Small intestine (tissue), 16 donors: ENCODE measurements at places on chromosomes 7 and 10.

DNA sequence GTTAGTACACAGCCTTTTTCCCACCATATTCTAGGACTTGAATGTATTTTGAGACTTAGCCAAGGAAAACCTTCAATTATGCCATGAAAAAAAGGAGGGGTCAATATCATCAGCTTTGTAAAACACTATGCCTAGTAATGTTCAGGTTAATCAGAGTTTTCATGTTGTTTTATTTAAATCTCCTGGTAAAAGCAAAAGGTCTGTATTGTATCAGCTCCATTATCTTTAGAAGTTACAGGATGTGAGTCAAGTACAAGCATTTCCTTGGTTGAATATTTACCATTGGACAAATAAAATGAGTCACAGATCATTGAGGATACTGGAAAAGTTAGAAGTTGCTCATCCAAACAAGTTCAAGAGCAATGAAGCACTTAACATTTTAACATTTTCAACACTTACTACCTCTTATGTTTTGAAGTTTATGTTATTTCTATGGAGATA lies 89.9 kb upstream of the CAPZA2 start:
- peak; percentile 73 for DNase-seq

DNA sequence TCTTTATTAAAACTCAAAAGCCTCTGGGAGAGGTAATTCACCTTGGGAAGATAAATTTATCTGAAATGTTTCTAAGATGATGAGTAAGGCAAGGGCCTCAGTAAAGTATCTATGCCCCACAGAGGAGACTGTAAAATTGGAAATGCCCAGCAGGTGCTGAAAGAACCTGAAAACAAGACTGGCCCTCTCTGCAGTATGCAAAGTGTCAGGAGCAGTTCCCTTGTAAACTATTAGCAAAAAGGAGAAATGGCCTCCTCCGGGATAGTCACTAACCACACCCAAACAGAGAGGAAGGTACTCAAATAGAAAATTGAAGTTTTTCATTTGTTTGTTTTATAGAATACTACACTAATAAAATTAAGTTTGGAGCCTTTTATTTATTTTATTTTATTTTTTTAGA lies 81.2 kb downstream of the FZD1 start:
- no peak for DNase-seq

DNA sequence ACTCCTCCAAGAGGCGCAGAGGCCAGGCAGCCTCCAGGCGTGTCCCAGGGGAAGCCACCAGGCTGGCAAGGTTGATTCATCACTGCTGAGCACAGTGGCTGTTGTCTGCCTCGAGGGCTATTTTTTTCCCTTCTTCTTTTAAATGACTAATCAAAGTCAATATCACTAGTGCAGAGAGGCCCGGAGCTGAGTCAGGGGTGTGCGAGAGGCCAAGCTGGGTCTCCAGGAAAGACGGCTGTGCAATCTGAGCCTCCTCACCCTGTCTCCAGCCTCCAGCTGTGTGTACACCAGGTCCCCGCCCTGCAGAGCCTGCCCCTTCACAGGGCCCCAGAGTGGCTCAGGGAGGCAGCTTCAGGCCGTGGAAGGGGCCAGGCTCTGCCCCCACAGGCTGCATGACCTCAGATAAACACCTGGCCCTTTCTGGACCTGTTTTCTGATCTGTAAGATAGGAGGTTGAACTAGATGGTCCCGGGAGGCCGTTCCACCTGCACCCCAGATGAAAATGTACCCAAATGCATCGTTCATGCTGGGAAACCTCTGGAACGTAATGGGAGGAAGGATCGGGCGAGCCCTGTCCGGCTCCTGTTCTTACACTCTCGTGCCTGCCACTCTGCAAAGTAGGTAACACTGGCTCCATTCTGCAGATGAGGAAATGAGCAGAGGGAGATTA lies 3.7 kb downstream of the STX1A start:
- DNase-seq, result peak; percentile 95

GRCh38 chr7:27065709-27066108 lies 30.1 kb downstream of the HOXA1 start:
- DNase-seq, result no peak

- DNase-seq, result no peak
Observed at GRCh38 chr7:6163402-6163801, 109.0 kb downstream of the CYTH3 start.

- no peak for DNase-seq
Observed at GRCh38 chr10:96791902-96792301, 40.2 kb upstream of the LCOR start.

- DNase-seq, result no peak
Observed at GRCh38 chr7:69429911-69430383, 168.3 kb upstream of the AUTS2 start.

- DNase-seq, result no peak
Observed at GRCh38 chr10:125689955-125690569, 7.1 kb upstream of the TEX36 start.

GRCh38 chr7:20778063-20778721 lies 8.5 kb downstream of the SP8 start:
- DNase-seq, result peak; percentile 8

DNA sequence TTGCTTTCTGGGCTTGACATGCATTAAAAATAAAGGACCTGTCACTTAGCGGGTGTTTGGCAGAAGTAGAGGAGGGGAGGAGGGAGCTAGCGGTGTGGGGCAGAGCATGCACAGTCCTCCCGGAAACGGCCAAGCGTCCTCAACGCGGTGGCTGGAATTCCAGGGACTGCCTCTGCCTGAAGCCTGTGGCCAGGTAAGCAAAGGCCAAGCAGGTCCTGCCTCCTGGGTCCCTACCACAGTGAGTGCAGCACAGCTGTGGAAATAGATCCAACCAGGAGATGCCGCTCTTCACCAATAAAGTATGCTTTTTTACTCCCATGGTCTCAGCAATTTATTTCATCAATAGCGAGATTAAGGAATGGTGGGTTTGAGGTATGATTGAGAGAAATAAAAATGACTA lies 323.4 kb downstream of the WDR37 start:
- DNase-seq, result no peak

- DNase-seq, result no peak
Observed at GRCh38 chr10:100713049-100713858, 32.1 kb upstream of the PAX2 start.
